ENCODE measurements at places on chromosomes 6 and 20.
A peak's percentile ranks its signal among the peaks of the same experiment; 100 is the strongest.

DNA sequence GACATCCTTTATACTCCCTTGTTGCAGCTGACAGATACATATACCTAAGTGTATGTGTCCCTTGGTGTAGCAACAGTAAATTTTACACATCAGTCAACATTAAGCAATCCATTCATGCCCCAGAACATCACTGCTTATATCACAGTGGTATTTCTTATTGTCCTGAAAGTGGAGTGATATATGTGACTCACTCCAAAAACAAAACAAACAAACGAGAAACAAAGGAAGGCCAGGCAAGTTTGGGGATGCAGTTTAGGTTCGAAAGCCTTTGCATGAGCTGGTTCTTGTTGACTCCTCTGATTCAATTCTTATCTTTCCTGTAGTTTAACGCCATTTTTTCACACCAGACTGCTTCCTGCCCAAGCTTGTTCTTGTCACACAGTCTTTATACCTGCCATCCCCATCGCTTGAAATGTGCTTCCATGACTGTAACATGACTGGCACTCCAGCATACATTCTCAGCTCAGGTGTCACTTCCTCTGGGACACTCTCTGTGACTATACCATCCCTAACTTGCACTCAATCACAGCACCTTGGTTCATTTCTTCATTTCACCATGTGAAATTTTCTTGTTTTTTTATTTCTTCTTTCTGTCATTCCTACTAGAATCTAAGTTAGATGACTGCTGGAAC lies 125.0 kb upstream of the TSHZ2 start:
- no peak for DNase-seq

DNA sequence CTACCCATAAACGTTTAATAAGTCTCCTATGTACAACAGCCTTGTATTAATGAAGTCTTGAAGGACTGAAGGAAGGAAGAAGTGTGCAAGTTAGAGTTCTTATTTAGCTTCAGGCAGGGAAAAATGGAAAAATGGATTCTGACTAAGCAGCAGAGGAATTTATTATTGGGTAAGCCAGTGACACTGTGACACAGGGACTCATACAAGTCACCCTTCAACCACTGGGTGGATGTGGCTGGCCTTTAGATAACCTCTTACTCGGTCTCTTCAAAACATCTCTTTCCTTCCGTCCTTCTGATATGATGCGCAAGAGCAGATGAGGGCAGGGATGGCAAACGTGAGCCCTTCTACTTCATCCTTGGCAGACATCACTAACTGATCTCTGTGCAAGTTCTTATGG lies 145.6 kb downstream of the DHX35 start:
- no peak for DNase-seq

- no peak for DNase-seq
Observed at GRCh38 chr6:46254946-46255345, 84.2 kb upstream of the ENPP5 start.

DNA sequence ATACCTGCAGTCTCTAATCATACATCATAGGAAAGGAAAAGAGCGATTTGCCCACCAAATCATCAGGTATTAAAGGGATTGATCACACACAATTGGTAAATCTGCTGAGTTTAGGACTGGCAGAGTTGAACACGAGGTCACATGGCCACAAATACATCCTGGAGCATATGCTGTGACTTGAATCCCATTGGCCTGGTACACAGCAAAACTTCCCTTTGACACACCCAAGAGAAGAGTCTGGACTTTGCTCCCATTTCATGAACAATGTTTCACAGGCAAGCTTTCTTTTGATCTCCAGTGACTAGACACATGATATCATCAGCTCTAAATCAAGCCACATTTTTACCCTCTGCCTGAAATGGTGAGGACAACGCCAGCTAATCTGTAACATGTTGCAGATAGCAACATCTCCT lies 117.9 kb downstream of the ISM1 start:
- DNase-seq, result no peak

DNA sequence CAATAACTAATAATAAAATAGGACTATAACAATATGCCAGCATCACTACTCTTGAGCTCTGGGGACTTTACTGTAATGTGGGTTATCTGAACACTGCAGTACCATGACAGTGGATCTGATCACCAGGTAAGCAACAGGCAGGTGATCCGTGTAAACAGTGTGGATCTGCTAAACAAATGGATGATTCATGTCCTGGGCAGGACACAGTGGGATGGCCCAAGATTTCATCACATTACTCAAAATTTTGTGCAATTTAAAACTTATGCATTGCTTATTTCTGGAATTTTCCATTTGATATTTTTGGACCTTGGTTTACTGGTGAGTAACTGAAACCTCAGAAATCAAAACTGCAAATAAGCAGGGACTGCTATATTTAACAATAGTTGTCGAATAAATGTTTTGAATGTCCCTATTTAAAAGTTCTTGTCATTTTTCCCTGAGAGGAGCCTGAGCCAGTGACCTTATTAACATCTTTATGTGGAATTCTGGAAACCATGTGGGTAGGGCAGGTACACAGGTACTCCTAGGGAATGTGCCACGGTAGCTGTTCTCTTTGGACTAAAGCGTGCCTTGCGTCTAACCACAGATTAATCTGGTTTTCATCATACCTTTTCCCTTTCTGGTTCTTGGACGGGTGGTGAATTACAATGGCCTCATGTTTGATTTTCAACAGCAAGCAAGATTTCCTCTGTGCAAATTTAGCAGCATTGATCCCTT lies 214.5 kb upstream of the SASH1 start:
- DNase-seq, result no peak

- DNase-seq, result no peak
Observed at GRCh38 chr6:137552146-137552545, 58.0 kb upstream of the OLIG3 start.

DNA sequence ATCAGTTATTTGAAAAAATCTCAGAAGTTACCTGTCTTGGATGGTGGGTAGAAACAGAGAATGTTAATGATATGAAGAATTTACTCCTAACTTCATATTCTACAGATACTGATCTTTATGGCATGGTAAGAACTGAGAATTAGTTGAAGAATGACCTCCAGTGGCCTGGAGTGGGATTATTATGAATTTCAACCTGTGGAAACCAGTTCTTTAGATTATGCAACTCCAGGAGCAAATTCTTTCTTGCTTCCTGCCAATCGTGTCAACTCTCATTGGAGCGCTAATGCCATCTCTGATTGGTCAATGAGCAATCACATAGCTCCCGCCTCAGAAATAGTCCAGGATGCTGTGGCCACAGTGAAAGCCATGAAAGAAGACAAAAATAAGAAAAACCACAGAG lies 40.6 kb downstream of the LYRM2 start:
- peak; percentile 22 for DNase-seq

GRCh38 chr6:47048638-47049037 lies 6.5 kb upstream of the ADGRF1 start:
- DNase-seq, result no peak

- no peak for DNase-seq
Observed at GRCh38 chr6:131844243-131844841, 36.5 kb downstream of the ENPP1 start.

GRCh38 chr6:36751833-36752186 lies 54.2 kb downstream of the RAB44 start:
- no peak for DNase-seq

DNA sequence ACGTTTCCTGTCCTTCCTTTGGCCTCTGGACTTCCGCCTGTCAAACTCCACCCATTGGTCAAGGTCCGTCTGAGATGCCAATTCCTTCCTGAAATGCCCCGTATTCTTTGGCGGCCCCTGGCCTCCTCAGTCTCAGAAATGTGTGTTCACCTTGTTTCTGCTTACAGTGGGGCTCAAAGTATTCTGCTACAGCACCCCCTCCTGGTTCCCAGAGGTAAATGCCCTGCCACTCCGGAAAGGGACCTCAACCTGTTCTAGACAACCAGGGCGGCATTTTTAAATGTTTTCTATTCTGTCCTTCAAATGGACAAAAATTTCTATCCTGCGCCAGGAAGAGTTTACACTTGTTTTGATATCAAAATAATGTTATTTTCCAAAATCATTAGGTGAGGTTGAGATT lies 12.1 kb upstream of the PAX1 start:
- no peak for DNase-seq

- DNase-seq, result no peak
Observed at GRCh38 chr6:169805242-169805838, 53.9 kb downstream of the ERMARD start.

All from astrocyte of the cerebellum (primary cell).